ENCODE measurements at places on chromosomes 11 and 22.
A peak's percentile ranks its signal among the peaks of the same experiment; 100 is the strongest.

DNA sequence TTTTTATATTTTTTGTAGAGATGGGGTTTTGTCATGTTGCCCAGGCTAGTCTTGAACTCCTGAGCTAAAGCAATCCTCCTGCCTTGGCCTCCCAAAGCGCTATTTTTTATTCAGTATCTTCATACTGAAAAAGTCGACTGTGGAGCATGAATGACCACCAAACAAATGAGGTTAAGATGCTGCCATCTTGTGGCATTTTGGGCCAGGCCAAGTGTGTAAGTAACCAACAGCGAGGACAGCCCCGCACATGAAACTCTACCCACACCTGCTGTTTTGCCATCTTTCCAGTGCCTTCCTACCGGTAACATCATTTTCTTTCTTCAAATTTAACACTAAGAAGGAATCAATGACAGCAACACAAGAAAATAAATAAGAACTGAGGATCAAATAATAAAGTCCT is 32.2 kb upstream of the AQP11 start:
- no peak for DNase-seq

DNA sequence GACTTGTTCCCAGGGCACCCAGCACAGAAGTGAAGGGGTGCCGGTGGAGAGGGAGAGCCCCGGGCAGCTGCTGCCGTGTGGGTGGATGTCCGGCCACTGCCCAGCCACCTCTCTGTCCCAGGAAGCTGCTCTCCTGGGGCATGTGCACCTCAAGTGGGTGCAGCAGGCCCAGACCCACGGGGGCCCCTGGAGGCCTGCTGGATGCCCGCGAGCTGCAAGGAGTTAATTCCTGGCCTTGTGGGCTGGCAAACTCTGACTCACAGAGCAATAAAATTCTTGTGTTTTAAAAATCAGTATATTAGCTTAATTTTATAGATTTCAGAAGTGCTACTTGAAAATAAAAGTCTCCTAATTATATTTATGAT is 37.4 kb upstream of the KCNQ1OT1 start:
- DNase-seq: no peak

- DNase-seq: no peak
These were observed 15.5 kb downstream of the OR6Q1 start for GRCh38 chr11:58046231-58046630.

DNA sequence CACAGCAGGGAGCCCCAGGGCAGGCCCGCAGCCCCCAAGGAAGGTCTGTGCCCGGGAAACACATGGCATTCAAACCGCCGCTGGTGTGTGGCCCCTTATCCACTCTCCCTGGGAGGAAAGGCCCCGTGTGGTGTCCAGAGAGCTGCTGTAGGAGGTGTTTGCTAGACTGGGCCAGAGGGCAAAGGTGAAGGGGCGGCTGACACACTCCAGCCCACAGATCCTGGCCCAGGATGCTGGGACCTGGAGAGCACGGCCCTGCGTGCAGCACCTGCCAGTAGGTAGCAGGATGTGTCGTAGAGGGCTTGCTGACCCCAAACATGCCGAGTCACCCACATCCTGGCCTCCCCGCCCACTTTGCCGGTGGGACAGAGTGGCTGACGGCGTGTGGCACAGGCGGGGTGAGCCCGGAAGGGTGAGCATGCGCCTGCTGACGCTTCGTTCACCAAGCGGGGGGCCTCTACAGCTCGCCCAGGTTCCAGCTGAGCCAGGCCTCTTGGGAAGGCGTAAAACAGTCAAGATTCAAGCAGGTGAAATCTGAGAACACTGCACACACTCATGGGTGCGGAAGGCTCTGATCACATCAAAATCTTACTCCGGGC is 11.0 kb downstream of the OSBPL5 start:
- peak; percentile 42 for DNase-seq

DNA sequence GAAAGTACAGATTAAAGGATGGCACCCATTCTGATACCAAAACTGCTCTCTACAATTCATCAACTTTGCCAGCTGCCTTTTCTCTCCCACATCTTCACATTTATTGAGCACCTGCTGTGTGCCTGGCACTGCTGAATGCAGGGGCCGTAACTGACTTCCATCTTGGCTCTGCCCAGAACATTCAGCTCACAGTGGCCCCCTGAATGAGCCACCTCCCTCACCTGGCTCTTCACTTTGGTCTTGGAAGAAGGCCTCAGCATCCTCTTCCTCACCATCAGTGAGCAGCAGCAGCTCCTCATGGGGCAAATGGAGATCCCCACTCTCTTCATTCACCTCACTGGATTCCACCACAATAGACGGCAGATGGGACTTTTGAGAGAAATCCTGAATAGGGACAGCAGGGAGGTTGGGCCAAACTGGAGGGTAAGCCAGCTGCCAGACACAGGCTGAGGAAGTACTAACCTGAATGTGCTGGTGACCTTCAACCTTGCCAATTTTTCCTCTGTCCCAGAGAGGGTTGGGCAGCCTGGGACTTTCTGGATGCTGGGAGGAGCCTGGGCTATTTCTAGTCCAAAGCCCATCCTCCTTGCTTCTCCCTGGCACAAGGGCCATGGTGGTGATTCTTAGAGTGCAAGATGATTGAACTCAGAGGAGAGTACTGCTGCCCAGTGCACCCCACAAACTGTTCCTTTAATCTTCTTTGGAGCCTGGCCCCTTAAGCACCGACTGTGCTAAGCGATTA is 1.9 kb upstream of the UQCC3 start:
- no peak for DNase-seq
